ENCODE measurements at places on chromosomes 4 and X. TPM values are rescaled to one million over a fixed set of nuclear protein-coding genes. Genes with fewer than 3 reads are reported as not detected.

CENPVL1 gene
- total RNA-seq, result not detected

TRPC5OS gene
- not detected for total RNA-seq

GRCh38 chr4:143745874-143746273 lies 45.4 kb upstream of the FREM3 start:
- no peak for DNase-seq

DNA sequence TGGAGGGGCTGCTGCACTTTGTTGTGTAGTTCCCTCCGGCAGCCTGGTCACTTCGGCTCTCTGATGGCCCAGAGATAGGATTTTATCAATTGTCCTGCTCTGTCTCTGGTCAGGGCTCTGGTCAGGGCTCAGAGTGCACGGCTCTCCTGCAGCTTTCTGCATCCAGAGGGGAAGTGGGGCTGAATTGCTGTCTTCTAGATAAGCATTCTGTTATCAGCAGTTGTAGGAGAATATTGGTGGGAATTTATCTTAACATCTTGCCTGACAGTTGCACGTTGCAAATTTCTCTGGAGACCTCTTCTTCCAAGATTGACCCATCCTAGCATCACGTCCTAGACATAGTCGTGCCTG lies 62.8 kb downstream of the FAM193A start:
- DNase-seq, result no peak

DNA sequence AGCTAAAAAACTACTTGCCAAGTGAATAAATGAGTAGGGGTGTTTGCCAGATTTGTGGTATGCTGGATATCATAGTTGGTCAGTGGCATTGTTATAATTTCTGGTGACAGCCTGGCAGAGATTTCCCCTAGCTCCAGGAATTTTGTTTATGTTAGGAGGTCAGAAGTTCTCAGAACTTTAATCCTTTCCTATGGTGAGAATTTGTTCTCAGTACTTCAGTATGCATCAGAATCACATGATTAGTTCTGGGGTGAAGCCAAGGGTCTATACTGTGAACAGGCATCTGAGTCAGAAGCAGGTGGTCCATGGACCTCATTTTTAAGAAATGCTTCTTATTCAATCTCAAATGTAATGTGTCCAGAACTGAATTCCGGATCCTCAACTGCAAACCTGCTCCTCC lies 10.5 kb downstream of the RASSF6 start:
- no peak for DNase-seq

PDE5A gene
- 0.25 TPM for total RNA-seq

ARHGAP24 gene
- not detected for total RNA-seq

INTU gene
- not detected for total RNA-seq

- no peak for DNase-seq
Measured at GRCh38 chr4:94960708-94961107, 203.0 kb downstream of the BMPR1B start.

- no peak for DNase-seq
Measured at GRCh38 chr4:1907848-1908525, 36.8 kb downstream of the NSD2 start.

GRCh38 chr4:63459329-63459728 lies 949.9 kb downstream of the TECRL start:
- no peak for DNase-seq

TRIM75 gene
- not detected for total RNA-seq

DNA sequence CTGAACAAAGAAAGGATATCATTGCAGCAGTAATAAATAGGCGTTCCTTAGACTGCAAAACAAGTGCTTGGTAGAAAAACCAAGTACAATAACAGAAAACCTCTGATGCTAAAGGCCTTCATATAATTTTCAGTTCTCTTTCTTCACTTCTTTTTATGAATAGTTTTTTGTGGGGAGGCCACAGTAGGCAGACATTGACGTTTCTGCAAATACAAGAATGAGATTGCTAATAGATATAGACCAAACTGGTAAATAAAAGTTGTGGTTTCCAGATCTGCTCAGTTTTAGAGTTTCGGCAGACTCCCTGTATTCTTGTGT lies 57.0 kb upstream of the RAP1GDS1 start:
- DNase-seq, result no peak

DNA sequence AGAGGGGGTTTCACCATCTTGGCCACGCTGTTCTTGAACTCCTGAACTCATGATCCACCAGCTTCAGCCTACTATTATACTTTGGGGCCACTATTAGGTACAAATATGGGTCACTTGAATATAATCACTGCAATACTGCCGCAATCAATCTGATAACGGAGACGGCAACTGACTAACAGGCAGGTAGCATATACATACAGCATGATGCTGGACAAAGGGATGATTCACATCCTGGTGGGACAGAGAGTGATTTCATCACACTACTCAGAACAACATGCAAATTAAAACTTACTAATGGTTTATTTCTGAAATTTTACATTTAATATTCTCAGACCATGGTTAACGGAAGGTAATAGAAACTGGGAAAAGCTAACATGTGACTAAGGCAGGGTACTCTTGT lies 10.9 kb downstream of the LRBA start:
- DNase-seq, result no peak

GRCh38 chrX:78119521-78120227 lies 15.6 kb downstream of the PGK1 start:
- DNase-seq, result no peak

DNA sequence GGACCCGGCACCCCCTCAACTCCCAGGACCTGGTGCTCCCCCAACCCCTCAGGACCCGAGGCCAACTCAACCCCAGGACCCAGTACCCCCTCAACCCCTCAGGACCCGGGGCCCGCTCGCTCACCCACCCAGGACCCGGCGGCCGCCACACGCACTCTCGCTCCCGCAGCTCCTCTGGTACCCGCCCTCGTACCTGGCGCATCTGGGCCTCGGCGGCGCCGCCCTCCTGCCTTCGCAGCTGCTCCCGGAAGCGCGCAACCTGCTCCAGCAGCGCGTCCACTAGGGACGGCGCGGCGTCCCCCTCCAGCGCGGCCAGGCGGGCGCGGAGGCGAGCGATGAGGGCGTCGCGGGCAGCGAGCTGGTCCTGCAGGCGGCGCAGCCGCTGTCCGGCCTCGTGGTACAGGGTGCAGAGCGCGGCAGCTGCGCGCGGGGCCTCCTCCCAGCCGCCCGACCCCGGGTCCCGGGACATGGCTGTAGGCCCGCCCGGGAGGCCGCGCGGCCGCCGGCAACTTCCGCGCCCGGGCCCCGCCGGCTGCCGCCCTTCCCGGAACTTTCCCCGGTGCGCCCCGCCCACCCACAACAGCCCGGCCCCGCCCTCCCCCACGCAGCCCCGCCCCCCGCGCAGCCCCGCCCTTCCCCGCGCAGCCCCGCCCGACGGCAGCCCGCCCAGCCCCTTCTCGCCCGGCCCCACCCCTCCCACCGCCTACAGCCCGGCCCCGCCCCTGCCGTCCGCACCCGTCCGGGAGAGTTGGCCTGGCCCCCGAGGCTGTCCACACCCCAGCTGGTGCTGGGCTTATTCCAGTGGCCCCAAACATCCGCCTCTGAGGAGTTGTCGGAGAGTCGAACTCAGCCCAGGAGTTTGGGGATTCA lies at the start of gene TNIP2:
TSS of gene TNIP2 (minus strand) at position 516 of the 870 bp plus-strand sequence. CDS start at position 469, 47 bp downstream.
- peak; percentile 79 for DNase-seq

GRCh38 chr4:24843096-24843495 lies 47.7 kb downstream of the SOD3 start:
- no peak for DNase-seq

DNA sequence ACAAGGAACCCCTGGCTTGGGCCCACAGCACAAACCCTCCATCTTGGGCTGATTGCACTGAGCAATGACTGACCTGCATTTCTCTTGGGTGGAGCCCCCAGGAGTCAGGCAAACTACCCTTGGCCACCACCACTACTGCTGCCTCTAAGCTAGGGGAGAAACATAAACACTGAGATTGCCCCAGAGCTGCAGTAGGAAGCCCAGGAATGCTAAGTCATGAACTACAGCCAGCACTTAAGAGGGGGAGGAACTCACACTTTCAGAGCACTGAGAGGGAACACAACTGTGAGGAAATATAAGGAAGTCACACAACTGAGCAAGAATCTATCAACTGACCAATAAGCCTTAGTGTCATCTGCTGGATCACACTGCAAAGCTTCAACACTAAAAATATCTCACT lies 111.6 kb upstream of the PPP3CA start:
- no peak for DNase-seq

DNA sequence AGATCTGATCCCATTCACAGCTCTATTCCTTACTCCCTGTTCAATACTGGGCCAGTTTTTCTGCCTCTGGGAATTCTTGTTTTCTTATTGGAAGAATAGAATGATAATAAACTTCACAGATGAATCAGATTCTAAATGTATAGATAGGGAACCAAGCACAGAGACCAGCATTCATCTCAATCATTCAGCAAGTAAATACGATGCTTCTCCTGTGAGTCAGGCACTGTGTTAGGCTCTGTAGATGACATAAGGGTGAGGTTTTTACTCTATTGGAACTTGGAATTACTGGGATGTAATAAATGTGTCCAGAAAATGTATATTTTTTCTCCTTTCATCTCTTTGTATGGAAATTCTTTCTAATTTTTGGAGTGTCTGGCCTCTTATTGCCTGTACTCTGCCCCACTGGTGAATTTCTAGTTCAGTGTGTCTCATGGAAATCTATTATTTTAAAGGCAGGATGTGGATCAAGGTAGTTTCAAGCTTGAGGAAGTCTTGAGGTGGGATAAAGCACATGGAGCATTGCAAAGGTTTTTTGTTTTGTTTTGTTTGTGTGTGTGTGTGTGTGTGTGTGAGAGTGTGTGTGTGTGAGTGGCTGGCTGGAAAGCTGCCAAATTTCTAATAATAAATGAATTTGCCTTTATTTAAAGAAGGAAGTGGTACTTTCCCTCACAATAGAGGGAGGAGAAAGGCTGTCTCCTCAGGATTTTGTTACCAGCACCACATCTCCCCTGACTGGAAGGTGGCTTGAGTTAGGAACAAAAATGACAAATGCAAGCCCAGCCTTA lies 117.9 kb upstream of the HS3ST1 start:
- DNase-seq, result no peak

- no peak for DNase-seq
Measured at GRCh38 chr4:165602621-165603020, 223.8 kb downstream of the CPE start.

GRCh38 chr4:53861856-53862610 lies 202.4 kb downstream of the CHIC2 start:
- DNase-seq, result no peak

TRIM60 gene
- not detected for total RNA-seq

DNA sequence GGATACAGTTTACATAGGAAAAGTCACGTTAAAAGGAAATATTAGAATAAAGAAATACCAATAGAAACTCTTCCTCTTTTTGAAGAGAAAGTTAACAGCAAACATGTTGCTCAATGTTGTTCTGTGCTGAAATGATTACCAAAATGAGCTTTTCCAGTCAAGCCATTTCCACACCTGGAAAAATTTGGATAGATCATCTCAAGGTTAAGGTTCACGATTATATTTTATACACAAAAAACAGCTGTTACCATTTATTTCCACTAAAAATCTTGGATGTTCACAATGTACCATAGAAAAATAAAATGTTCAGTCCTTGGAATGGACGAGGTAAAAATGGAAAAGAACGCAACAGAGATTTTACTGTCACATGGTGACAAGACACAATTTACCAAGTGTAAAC lies 218.7 kb downstream of the SCFD2 start:
- DNase-seq, result no peak

GPC4 gene
- total RNA-seq, result not detected

- no peak for DNase-seq
Measured at GRCh38 chr4:87038837-87039615, 104.2 kb downstream of the AFF1 start.

DNA sequence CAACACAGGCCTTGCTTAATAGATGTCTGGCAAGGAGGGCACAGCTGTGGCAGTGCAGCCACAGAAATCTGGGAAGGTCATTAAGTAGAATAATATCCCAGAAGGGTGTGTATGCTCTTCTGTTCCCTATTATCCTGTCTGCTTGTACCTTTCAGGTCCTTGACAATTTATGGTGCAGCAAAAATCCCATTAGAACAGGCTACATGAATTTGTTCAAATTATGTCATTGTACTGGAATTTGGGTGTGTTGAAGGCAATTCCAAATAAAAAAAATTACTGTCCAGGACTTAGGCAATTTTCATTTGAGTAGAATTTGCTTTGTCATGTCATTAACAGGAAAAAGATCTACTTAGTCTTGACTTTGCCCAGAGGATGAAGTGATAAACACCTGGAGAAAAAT lies 192.1 kb downstream of the IDS start:
- DNase-seq, result no peak

DNA sequence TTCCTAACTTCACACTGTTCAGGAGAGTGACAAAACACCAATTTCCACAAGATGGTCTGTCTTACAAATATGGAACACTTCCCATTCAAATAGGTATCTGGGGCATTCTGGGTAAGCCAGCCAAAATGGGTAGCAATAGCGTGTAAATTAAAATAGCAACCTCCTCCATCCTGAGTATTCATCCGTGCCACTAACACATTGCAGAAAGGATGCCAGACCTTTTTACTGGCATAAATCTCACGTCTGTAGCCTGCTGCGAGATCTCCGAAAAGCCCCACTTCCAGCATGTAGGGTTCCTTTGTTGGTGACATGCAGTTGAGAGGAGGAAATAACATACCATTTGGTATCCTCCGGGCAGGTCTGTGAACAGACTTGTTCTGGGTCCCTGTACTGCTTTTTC lies 52.7 kb upstream of the RAI2 start:
- no peak for DNase-seq

GLUD2 gene
- total RNA-seq, result 2.9 TPM

DNA sequence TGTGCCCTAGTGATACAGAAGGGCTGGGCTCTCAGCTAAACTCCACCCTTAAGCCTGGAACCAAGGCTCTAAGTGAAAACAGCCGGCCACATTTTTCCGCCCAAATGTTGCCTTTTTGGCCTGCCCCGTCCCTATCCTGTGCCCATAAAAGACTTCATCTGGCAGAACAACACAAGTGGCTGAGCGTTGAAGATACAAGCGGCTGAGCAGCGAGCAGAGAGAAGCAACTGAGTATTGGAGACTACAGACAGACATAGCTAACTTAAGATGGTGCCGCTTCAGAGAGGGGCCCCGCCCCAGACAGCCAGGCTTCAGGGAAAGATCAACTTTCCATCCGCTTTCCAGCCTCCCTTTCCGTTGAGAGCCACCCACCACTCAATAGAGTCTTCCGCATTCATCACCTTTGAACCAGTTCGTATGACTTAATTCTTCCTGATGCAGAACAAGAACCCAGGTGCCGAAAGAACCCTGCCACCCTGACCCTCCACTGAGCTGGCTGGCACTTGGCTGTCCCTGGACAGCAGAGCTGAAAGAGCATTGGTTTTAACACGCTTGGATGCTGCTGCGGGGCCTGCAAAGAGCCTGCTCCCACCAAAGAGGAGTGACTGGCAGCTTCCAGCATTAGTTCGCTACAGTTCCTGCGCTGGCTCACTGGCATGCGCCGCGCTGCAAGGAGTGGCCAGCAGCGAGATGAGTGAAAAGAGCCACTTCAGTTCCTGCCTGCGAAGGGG lies 853.2 kb upstream of the INTU start:
- no peak for DNase-seq

GRCh38 chrX:16042980-16043379 lies 80.4 kb upstream of the GRPR start:
- no peak for DNase-seq

DNA sequence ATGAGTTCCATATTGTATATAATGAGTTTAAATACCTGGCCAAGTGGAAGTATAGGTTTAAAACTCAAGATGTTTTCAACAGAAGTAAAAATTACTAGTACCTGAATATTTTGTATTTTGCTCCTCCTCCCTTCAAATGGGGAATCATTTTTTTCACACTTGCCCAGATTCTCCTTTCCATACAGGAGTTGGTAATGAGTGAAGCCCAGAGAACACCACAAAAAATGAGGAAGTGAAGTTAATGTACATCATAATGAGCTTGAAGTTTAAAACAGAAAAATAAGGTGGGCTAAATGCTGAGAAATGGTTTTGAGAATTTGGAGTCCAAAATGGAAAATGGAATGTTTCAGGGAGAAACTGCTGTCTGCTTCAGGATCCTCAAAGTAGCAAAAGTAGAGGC lies 364.8 kb upstream of the EMCN start:
- DNase-seq, result no peak
